ENCODE measurements at places on chromosomes 12 and 14.

GRCh38 chr12:63814146-63814772 is 30.2 kb upstream of the SRGAP1 start:
- H3K27me3 ChIP-seq = no peaks in the 10 kb centered on the region
- no peak overlapping the region for H3K4me3 ChIP-seq
- no peak overlapping the region for H3K27ac ChIP-seq
- H3K36me3 ChIP-seq = no peaks in the 10 kb centered on the region
- DNase-seq = no peak

- H3K27me3 ChIP-seq = no peaks in the 10 kb centered on the region
- no peak overlapping the region for H3K4me3 ChIP-seq
- no peaks in the 10 kb centered on the region for H3K36me3 ChIP-seq
- no peak overlapping the region for H3K27ac ChIP-seq
Observed at GRCh38 chr12:16063726-16064125, 152.6 kb downstream of the DERA start.

GRCh38 chr14:23323838-23324454 is 2.7 kb downstream of the PABPN1 start:
- H3K27ac ChIP-seq = no peak overlapping the region
- H3K4me1 ChIP-seq = peaks cover 5% of the 10 kb centered on the region
- DNase-seq = no peak
- H3K27me3 ChIP-seq = no peaks in the 10 kb centered on the region
- no peak overlapping the region for H3K4me3 ChIP-seq

DNA sequence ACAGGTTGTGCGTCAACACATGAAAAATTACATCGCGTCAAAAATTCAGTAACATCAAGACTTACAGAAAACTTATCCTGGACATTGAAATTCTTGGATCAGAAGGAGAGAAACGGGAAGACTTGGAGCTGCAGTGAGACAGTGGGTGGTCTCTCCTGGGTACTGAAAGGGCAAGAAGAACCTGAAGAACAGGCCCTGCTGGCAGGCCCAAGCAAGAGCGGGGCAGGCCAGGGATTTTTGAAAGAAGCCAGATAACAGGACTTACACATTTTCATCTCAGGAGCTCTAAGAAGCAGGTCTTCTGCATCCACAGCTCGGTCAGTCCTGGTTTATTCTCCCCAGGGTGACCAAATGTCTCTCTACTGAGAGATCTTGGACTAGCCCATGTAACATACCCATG is 466.5 kb upstream of the SOX5 start:
- no peaks in the 10 kb centered on the region for H3K36me3 ChIP-seq
- H3K27ac ChIP-seq = no peak overlapping the region
- no peaks in the 10 kb centered on the region for H3K27me3 ChIP-seq
- H3K4me1 ChIP-seq = no peaks in the 10 kb centered on the region

GRCh38 chr14:76778546-76779215 is 17.4 kb downstream of the VASH1 start:
- H3K4me1 ChIP-seq = peaks cover 3% of the 10 kb centered on the region
- no peak for DNase-seq
- H3K4me3 ChIP-seq = no peak overlapping the region
- H3K27me3 ChIP-seq = no peaks in the 10 kb centered on the region
- no peak overlapping the region for H3K27ac ChIP-seq

GRCh38 chr14:33515441-33515840 is 435.4 kb downstream of the EGLN3 start:
- H3K4me1 ChIP-seq = no peaks in the 10 kb centered on the region
- no peak overlapping the region for H3K27ac ChIP-seq
- DNase-seq = no peak
- no peaks in the 10 kb centered on the region for H3K36me3 ChIP-seq
- no peaks in the 10 kb centered on the region for H3K27me3 ChIP-seq

DNA sequence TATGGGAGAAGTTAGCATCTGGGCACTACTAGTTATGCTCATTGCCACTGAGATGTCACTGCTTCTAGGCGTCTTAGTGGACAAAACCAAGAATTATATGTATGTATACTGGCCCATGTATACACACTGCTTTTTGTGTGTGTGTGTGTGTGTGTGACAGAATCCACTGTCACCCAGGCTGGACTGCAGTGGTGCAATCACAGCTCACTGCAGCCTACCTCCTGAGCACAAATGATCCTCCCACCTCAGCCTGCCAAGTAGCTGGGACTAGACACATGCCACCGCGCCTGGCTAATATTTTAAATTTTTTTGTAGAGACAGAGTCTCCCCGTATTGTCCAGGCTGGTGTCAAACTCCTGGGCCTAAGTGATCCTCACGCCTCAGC is 25.2 kb downstream of the LIMA1 start:
- H3K27me3 ChIP-seq = no peaks in the 10 kb centered on the region
- H3K4me3 ChIP-seq = no peak overlapping the region
- peak overlapping the region; percentile 34 for H3K27ac ChIP-seq
- H3K4me1 ChIP-seq = peaks cover 13% of the 10 kb centered on the region
- H3K36me3 ChIP-seq = no peaks in the 10 kb centered on the region

DNA sequence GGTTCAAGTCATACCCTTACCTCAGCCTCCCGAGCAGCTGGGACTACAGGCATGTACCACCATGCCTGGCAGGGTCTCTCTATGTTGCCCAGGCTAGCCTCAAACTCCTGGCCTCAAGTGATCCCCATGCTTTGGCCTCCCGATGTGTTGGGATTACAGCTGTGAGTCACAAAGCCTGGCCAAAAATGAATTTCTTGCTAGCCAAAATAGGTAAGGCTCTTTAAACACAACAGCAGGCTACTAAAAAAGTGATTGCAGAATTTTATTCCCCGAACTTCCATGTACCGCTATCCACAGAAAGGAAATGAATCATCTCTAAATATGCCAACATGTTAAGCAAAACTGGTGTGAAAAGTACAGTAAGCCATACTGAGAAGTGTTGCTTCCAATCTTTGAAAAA is 50.6 kb downstream of the WDHD1 start:
- H3K27ac ChIP-seq = no peak overlapping the region
- DNase-seq = no peak
- no peaks in the 10 kb centered on the region for H3K4me1 ChIP-seq
- H3K27me3 ChIP-seq = no peaks in the 10 kb centered on the region

GRCh38 chr12:55019784-55020183 is at the start of gene NEUROD4:
Gene NEUROD4 (plus strand): TSS chr12:55019974. CDS start chr12:55026440, 6,466 bp downstream.
- no peak within 1 kb of the TSS for H3K4me3 ChIP-seq
- DNase-seq = no peak
- no peaks in the 10 kb centered on the region for H3K36me3 ChIP-seq
- no peak within 1 kb of the TSS for H3K27ac ChIP-seq
- no peaks in the 10 kb centered on the region for H3K27me3 ChIP-seq
